ENCODE measurements at places on chromosomes 6 and 20.

DNA sequence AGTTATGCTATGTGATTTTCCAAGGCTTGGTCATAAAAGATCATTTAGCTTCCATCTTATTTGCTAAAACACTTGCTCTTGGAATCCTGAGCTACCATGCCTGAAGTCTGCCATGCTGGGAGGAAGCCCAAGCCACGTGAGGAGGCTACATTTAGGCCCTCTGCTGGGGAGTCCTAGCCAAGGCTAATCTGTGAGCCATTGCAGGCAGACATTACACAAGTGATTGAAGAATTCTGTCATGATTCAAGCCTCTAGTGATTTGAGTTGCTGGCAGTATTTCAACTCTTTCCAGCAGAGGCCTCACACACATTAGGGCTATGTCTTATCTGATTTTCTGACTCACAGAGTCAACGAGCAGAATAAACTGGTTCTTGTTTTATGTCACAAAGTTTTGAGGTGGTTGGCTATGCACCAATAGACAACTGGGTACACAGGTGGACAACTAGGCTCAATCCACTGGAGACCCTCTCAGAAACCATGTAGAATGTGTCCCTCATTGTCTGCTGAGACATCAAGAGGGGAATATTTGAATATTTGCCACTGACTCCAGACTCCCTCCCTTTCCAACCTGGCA is 227.2 kb upstream of the SULF2 start:
- no peak for DNase-seq

DNA sequence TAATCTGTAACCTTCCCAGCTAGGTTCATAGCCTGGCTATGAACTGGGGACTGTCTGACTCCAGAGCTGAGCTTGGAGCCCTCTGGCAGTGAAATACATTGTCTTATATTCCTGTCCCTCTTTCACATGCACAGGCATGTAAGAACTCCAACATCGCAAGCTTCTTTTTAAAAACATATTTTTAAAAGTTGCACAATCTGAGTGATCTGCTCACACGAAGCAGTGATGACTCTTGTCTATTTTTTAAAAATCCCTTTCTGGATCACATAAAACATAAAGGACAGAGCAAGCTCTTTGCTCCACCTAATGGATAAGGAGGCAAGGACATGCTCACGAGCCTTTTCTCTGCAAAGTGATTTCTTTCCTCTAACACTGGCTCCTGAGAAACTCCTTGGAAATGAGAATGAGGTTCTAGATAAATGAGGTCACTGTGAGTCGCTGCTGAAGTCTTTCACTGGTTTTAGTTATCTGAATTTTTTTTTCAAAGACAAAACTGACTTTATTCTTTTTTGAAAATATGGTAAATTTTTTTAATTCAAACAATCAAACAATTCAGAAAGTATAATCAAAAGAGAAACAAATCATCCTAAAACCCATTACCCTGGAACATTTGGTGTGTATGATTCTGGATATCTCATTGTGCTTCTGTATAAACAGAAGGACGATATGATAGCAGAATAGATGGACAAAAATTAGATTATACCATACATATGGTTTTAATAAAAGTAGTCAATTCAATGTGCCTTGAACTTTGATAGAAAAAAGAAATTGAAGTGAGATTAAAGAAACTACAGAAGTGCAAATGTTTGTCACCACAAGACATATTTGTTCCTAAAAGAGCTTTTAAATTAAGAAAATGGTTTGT is 30.8 kb downstream of the IL20RA start:
- peak; percentile 32 for DNase-seq

GRCh38 chr6:122268394-122268793 is 131.1 kb upstream of the HSF2 start:
- no peak for DNase-seq

- DNase-seq, result no peak
Observed at GRCh38 chr6:54031169-54031568, 80.1 kb upstream of the MLIP start.

DNA sequence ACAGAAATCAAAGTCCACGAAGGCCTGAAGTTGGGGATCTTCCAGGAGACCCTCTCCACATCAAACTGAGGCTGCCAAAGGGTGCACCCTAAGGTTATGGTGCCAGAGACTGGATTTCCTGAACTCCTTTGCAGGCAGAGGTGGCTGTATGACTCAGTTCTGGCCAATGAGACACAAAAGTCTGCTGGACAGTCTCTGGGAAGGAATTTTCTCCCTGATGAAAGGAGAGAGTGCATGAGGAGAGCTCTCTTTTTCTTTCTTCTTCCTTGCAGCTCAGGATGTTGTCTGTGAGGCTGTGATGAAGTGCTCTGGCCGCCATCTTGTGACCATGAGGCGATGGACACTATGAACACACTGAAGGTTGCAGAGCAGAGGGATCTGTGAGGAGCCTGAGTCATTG is 85.2 kb downstream of the MDGA1 start:
- DNase-seq, result no peak

DNA sequence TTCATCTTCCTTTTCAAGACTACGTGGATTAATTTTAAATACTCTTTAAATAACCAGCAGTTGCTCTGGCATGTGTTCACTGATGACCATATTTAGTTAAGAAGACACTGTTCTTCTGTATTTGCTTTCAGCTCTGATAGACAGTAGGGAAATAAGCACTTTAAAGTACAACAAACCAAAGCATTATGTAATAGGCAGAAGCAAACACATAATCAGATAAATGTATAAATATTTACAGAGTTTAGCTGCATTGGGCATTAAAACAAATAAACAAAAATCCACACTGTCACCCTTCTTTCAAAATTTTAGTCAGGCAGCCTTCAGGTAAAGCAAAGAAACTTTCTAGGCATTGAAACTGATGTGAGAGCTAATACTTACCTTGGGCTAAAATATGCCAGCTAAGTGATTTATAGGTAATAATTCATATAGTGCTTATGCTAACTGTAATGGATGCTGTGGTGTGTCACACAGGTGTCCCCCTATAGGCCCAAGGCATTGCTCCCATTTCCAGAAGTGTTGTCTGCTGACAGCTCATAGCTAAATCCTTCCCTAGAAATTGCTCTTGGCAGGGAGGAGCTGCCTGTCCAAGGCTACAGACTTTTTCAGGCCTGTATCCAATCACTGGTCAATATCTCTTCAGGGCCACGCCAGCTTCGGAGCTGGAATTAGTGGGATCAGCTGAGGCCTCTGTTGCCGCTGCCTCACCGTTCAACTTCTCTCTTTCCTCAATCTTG is 111.5 kb upstream of the CITED2 start:
- no peak for DNase-seq

DNA sequence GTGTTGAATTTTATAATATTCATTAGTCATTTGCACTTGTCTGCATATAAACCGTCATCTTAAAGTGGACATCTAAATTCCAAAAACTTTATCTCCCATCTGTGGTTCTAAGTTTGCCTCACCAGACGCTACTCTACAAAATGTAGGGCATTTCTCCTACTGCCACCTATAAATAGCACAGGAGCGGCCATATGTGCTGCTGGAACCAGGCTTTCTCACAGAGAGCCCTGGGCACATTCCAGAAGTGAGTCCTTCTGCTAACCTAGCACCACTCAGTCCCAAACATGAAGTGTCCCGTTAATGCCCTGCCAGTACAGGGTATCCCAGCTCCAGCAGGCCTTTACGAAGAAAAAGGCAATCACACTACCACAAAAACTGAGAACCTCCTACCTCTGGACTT is 153.7 kb downstream of the TMEM242 start:
- no peak for DNase-seq

- DNase-seq, result no peak
Observed at GRCh38 chr6:11604215-11604614, 66.7 kb downstream of the TMEM170B start.

- DNase-seq, result no peak
Observed at GRCh38 chr6:142592876-142593275, 291.1 kb downstream of the ADGRG6 start.

GRCh38 chr20:24806705-24807676 is 142.1 kb upstream of the CST7 start:
- no peak for DNase-seq

DNA sequence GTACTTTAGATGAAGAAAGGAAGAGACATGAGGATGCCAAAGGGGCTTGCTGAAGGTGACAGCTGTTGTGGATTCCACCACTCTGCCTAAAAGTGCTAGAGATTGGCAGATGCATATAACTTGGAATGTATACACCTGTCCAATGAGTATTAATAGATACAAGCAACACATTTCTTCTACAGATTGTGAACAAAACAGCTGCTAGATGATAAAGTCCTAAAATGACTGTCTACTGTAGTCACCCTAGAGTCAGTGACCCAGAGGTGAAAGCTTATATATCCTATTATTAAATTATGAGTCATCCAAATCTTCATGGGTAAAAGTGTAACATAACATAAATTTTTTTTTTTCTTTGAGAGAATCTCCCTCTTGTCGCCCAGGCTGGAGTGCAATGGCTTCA is 5.2 kb downstream of the RNF217 start:
- no peak for DNase-seq

- no peak for DNase-seq
Observed at GRCh38 chr6:18488004-18488403, 100.9 kb downstream of the RNF144B start.

- peak; percentile 28 for DNase-seq
Observed at GRCh38 chr6:47264775-47265184, 44.9 kb downstream of the TNFRSF21 start.

DNA sequence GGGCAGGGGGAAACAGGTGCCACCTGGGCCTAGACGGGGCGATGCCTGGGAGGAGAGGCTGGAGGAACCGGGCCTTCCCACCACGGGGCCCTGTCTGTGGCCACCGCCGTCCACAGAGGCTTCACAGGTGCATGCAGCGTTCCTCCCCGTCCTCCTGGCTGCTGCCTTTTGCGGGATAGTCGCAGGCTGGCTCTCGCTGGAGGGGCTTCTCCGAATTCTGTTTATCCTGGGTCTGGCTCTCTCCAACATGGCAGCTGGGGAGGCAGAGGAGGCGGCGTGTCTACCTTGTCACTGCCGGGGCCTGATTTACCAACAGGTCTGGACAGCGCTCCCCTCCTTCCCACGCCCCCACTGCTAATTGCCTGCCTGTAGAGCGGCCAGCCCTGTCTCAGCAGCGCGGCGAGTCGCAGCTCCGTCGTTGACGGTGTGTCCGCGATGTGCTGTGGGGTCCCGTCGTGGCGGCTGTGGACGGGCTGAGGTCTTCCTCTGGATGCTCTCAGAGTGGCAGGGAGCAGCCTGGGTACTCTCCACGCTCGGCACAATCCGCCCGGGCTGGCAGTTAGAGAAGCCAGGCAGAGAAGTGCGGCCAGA is 262.9 kb downstream of the TAF4 start:
- DNase-seq, result peak; percentile 68

Data from ELF-1 (cell line).